T-helper 17 cell (primary cell): ENCODE measurements at places on chromosomes 16 and 17. TPM values are rescaled to one million over a fixed set of nuclear protein-coding genes. Genes with fewer than 3 reads are reported as not detected.

KRTAP1-1 gene
- not detected for total RNA-seq

DNA sequence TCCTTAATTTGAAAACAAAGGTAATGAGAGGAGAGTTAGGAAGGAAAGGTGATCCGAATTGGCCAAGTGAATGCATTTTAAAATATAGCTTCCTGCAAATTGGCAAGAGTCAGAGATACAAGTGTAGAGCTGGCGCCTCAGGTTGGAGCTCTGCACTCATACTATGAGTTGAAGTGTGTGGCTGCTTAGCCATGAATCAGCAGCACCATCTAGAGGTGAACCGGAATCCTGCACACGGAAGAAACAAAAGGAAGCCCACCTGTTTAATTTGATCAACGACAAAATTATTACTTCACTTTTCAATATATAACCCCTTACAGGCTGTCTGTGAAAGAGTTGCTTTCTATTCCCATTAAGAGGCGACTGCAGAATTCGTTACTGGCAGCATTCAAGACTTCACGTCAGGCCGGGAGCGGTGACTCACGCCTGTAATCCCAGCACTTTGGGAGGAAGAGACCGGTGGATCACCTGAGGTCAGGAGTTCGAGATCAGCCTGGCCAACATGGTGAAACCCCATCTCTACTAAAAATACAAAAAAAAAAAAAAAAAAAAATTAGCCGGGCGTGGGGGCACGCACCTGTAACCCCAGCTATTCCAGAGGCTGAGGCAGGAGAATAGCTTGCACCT, 1253.7 kb upstream of the CDH8 start:
- H3K4me1 ChIP-seq = no peaks in the 10 kb centered on the region
- H3K36me3 ChIP-seq = no peaks in the 10 kb centered on the region
- H3K4me3 ChIP-seq = no peak overlapping the region
- no peak for DNase-seq

KRTAP2-3 gene
- not detected for total RNA-seq

- no peaks in the 10 kb centered on the region for H3K27me3 ChIP-seq
- DNase-seq = no peak
- H3K4me3 ChIP-seq = no peak overlapping the region
- H3K4me1 ChIP-seq = peaks cover 4% of the 10 kb centered on the region
- H3K27ac ChIP-seq = no peak overlapping the region
- peaks cover 3% of the 10 kb centered on the region for H3K36me3 ChIP-seq
Measured at GRCh38 chr16:78142788-78143187, 43.3 kb downstream of the WWOX start.

GRCh38 chr16:30902029-30902972, 5.9 kb downstream of the CTF1 start:
- no peaks in the 10 kb centered on the region for H3K27me3 ChIP-seq
- peak overlapping the region; percentile 96 for H3K27ac ChIP-seq
- peak; percentile 53 for DNase-seq
- H3K36me3 ChIP-seq = no peaks in the 10 kb centered on the region
- H3K4me3 ChIP-seq = peak overlapping the region; percentile 97

DNA sequence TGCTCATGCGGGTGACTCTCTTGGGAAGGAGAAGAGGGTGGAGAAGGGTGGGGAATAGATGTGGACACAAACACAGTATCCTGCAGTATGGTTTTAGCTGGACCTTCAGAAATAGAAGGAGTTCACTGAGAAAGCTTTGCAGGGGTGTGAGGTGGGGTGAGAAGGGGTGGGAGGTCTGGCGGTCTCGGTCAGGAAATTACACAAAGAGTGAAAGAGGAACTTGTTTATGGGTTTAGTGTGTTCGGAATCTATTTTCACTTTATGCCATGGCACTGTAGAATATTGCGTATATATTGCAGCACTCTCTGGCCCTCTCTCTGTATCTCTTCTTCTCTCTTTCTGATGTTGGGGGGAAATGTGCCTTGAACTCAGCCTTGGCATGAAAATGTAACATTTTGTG, 148.2 kb upstream of the GOT2 start:
- H3K36me3 ChIP-seq = no peaks in the 10 kb centered on the region
- no peak overlapping the region for H3K4me3 ChIP-seq
- no peak for DNase-seq
- H3K4me1 ChIP-seq = no peaks in the 10 kb centered on the region
- no peak overlapping the region for H3K27ac ChIP-seq

CCL4L2 gene
- 0.62 TPM for total RNA-seq

DNA sequence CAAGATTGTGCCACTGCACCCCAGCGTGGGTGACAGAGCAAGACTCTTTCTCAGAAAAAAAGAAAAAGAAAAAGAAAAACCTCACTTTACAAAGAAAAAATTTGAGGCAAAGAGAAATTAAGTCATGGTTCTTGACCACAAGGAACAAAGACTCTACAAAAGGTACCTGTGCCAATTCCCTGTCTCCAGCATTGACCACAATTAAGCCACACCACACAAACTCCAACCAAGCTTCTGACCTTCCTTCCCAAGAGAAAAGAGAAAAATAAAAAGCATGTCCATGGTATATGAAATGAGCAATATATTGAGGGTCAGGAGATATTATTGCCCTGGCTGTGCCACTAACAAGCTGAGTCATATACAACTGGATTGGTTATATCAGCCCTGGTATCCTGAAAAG, 146.3 kb upstream of the NOG start:
- no peaks in the 10 kb centered on the region for H3K4me1 ChIP-seq
- no peak overlapping the region for H3K4me3 ChIP-seq
- H3K27me3 ChIP-seq = peaks cover 36% of the 10 kb centered on the region
- H3K36me3 ChIP-seq = no peaks in the 10 kb centered on the region
- DNase-seq = no peak

VEZF1 gene
- 48.7 TPM for total RNA-seq

DNA sequence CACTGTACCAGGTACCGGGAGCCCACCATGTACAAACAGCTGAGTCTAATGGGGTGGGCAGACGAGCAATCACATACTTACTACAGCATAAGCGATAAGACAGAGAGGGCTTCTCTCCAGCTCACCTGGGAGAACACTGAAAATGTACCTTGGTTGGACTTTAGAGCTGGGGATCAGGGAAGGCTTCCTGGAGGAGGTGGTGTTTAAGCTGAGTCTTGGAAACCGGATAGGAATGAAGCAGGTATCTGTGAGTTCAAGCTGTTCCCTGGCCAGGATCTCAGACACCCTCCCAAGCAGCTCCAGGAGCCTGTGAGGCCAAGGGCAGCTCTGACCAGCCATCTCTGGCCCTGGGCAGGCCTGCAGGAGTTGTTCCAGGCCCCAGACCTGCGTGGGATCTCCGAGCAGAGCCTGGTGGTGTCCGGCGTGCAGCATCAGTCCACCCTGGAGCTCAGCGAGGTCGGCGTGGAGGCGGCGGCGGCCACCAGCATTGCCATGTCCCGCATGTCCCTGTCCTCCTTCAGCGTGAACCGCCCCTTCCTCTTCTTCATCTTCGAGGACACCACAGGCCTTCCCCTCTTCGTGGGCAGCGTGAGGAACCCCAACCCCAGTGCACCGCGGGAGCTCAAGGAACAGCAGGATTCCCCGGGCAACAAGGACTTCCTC, 8.0 kb upstream of the SERPINF1 start:
- no peak overlapping the region for H3K27ac ChIP-seq
- no peaks in the 10 kb centered on the region for H3K27me3 ChIP-seq
- H3K36me3 ChIP-seq = no peaks in the 10 kb centered on the region
- H3K4me1 ChIP-seq = peaks cover 3% of the 10 kb centered on the region
- no peak overlapping the region for H3K4me3 ChIP-seq
- DNase-seq = no peak

DNA sequence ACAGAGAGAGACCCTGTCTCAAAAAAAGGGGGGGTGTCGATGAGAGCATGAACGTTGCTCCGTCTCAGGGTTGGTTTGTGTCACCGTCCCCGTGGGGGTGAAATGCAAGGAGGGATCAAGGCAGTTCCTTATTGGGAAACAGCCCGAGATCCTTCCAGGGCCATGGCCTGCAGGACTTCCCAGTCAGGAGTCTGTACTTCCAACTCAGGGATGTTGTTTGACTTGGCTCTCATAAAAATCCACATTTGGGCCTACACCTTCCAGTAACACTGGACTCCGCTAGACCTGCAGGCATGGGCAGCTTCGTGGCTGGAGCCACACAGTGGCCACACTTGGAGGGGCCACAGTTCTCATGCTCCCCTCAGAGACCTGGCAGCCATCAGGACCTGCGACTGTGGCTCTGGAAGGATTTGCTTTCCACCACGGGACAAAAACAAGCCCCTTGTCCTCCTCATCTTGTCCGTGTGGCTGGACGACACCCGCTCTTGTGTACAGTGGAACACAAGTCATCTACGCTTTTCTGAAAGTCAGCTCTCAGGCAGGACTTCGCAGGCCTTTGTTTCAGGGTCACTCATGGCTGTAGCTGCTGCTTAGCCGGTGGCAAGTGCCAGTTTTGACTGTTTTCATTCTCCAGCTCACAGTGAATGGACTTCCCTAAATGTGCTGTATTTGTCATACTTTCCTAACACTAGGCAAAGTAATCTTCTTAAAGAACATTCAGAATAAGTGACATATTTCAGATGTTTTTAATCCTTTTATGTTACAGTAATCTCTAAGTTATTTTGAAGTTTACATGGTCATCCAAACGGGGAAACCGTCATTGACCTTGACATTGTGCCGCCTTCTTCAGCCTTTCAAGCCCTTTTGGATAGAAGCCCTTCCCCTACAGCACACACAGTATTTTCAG, 24.2 kb upstream of the IL17C start:
- H3K4me1 ChIP-seq = peaks cover 24% of the 10 kb centered on the region
- no peak overlapping the region for H3K4me3 ChIP-seq
- DNase-seq = no peak
- H3K27me3 ChIP-seq = no peaks in the 10 kb centered on the region

KRT33B gene
- not detected for total RNA-seq

- H3K4me3 ChIP-seq = no peak overlapping the region
- H3K27ac ChIP-seq = no peak overlapping the region
- peaks cover 5% of the 10 kb centered on the region for H3K4me1 ChIP-seq
- peaks cover 3% of the 10 kb centered on the region for H3K36me3 ChIP-seq
- H3K27me3 ChIP-seq = peaks cover 49% of the 10 kb centered on the region
- DNase-seq = no peak
Measured at GRCh38 chr17:36858119-36859002, 78.9 kb upstream of the LHX1 start.

- peaks cover 2% of the 10 kb centered on the region for H3K4me1 ChIP-seq
- H3K4me3 ChIP-seq = peak overlapping the region; percentile 25
- H3K27me3 ChIP-seq = no peaks in the 10 kb centered on the region
- H3K36me3 ChIP-seq = no peaks in the 10 kb centered on the region
Measured at GRCh38 chr17:76123749-76124581, 17.1 kb downstream of the FOXJ1 start.

MYH2 gene
- total RNA-seq = not detected

SHCBP1 gene
- total RNA-seq = 4.0 TPM

ACSM3 gene
- total RNA-seq = 5.1 TPM

DNA sequence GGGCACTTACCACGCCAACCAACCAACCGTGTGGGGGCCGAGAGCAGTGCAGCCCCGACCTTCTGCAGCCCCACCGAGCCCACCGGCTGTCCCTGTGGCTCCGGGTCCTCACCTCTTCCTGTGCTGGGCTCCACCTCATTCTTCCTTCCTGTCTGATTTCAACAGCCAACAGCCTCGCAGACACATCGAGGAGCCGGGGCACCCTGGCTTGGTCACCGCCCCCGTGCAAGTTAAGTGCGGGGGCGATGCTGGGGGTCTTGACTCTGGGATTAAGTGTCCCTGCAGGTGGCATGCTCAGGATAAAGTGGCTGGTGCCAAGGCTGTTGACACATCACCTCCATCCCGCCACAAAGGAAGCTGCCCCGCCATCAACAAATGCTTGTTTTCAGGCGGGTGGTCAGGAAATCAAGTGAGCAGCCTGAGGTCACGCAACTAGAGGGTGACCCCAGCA, at the start of gene NLRC3:
TSS of gene NLRC3 (minus strand) at position 102 of the 451 bp plus-strand sequence. CDS start 12,367 bp downstream, outside the sequence.
- DNase-seq = no peak
- H3K36me3 ChIP-seq = peaks cover 4% of the 10 kb centered on the region
- no peaks in the 10 kb centered on the region for H3K27me3 ChIP-seq
- H3K4me3 ChIP-seq = peak within 1 kb of the TSS; percentile 99
- H3K4me1 ChIP-seq = peaks cover 49% of the 10 kb centered on the region

ASGR2 gene
- total RNA-seq = 0.67 TPM

KRT33A gene
- not detected for total RNA-seq

SCPEP1 gene
- 17.7 TPM for total RNA-seq

SEZ6L2 gene
- not detected for total RNA-seq

DNA sequence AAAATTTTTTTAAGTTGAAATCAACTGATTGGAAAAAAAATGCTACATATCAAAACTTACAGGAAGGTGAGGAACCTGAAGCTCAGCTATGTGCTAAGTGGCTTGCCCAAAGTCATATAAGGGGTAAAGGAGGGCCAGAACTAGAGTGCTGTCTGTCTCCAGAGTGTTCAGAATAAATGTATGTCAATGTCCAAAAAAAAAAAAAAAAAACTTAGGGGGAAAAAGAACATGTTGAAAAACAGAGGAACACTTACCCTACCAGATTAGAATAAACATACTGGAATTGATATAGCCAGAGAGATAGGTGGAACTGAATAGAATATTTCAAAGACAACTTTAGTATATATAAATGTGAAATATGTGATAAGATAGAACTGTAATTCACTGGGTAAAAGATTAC, 11.5 kb downstream of the DCAF7 start:
- no peak overlapping the region for H3K4me3 ChIP-seq
- H3K27ac ChIP-seq = peak overlapping the region; percentile 32
- H3K27me3 ChIP-seq = no peaks in the 10 kb centered on the region
- no peak for DNase-seq

C1QBP gene
- 63.8 TPM for total RNA-seq

SUMO2 gene
- total RNA-seq = 216 TPM
